Brain pericyte (primary cell): ENCODE measurements at places on chromosomes 7 and 10.

- DNase-seq: no peak
These were observed 161.1 kb upstream of the FRMD4A start for GRCh38 chr10:14491811-14492210.

DNA sequence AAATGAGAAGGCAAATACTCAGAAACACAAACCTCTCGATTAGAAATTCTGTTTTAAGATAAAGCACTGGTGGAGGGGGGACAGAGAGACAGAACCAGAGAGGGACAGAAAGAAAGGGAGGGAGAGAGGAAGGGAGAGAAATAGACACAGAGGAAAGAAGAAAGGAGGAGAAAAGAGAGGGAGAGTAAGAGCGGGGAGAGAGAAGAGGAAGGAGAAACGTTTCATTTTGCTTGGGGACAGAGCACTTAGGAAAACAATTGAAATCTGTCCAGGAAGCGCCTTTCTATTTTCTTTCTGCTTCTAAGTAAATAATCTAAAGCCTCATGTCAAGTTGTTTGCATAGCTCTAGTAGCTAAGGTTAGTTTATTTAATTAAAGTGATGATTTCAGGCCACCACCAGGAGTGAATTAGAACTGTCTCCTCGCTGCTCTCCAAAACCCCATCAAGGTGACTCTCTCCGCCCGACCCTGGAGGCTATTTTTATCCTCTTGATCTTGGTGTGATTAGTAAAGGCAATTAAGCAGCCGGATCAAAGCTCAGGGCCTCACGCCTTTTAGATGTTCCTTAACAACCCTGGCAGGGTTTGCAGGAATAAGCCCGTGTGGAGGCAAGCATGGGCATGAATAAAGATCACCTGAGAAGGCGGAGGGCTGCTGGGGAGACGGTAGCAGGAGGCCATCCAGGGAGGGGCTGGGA lies 73.4 kb upstream of the INSIG1 start:
- no peak for DNase-seq

DNA sequence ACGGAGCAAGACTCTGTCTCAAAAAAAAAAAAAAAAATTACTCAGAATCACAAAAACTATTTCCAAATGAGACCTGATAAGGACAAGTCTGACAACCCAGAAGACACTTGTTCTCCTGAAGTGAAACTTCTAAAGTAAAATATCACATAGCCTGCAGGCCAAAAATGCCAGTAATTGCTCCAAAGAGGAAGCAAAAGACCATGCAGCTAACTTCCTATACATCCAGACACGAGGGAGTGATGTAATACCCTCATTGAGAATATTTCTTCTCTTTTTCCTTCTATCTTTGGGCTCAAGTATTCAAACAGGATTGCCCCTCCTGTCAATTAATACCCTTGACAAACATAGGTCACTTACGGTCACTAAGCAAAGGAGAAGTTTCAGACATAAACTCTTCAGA lies 31.2 kb downstream of the ARMH3 start:
- no peak for DNase-seq

DNA sequence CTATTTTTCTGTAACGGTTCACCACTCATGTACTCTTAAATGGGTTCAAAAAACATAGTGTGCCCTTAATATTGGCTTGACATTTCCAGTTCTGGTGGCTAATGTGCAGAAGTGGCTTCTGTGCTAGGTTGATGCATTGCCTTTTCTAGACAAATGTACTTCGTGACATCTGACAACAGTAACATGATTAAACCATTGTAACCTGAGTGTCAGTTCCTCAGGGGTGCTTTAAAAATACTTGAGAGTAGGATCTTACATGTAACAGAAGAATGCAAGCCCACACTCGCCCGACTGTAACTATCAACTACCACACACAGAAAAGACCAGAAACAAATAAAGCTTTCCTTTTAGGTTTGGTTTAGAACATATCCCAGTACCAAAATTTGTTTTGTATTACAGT lies 393.4 kb upstream of the NFE2L3 start:
- DNase-seq: no peak

DNA sequence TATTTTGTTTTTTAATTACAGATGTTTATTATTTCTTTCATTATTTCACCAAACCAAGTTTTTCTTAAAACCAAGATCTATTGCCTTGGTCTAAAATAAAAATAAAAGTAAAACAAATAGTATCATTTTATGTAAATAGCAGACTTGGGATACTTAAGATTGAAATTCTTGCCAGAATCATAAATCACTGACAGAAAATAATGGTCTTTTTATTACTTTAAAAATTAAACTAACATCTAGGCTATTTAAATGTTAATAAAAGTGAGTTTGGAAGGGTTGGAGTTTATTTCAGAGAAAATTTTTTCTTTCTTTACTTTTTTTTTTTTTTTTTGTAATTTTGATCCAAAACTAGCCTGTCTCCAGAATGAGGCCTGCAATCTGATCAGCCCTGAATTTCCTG lies 568.0 kb upstream of the IGFBP3 start:
- no peak for DNase-seq

GRCh38 chr10:100109670-100110069 lies 28.0 kb upstream of the CPN1 start:
- DNase-seq: no peak

GRCh38 chr10:95864906-95865813 lies 42.6 kb upstream of the CC2D2B start:
- DNase-seq: no peak

- no peak for DNase-seq
These were observed 36.0 kb downstream of the ABCA13 start for GRCh38 chr7:48207155-48207675.

DNA sequence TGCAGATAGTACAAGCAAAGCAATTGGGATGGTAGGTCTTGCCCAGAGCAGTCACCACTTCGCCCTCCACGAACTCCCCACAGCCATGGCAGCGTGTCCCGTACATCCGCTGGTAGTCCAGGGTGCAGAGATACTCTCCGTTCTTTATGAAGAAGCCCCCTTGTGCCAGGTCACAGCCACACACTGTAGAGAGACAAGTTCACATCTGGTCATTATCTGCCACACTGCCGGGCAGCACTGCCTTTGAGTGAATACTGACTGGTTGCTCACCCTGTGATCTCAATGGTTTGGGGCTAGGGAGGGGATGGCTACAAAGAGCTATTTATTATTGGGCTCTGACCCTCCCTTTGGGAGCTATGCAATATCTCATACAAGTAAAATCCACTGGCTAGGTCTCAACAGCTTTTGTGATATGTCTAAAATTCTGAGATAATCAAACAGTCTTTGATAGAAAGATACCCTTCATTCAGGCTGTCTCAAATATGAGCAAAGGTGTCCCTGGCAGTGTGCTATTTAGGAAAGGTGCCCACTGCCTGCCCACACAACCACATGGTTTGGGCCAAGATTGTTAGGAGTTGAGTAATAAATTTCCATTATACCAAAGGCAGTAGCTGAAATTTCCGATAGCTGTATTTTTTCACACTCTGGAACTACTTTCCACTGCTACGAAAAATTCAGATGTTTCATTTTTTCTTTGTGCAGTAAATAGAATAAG lies 82.5 kb downstream of the ABLIM1 start:
- no peak for DNase-seq
